ENCODE measurements at places on chromosomes 6 and 20.

- no peak overlapping the region for H3K27ac ChIP-seq
- H3K36me3 ChIP-seq: peaks cover 4% of the 10 kb centered on the region
- peaks cover 7% of the 10 kb centered on the region for H3K4me1 ChIP-seq
Observed at GRCh38 chr6:139313784-139314545, 22.2 kb upstream of the TXLNB start.

GRCh38 chr20:48898210-48898609, 23.3 kb upstream of the ARFGEF2 start:
- H3K4me3 ChIP-seq: no peak overlapping the region
- peaks cover 4% of the 10 kb centered on the region for H3K27me3 ChIP-seq
- no peaks in the 10 kb centered on the region for H3K36me3 ChIP-seq
- no peak for DNase-seq
- no peaks in the 10 kb centered on the region for H3K4me1 ChIP-seq

- H3K27ac ChIP-seq: no peak overlapping the region
- DNase-seq: no peak
- no peaks in the 10 kb centered on the region for H3K36me3 ChIP-seq
- peaks cover 9% of the 10 kb centered on the region for H3K27me3 ChIP-seq
- no peak overlapping the region for H3K4me3 ChIP-seq
- peaks cover 5% of the 10 kb centered on the region for H3K4me1 ChIP-seq
Observed at GRCh38 chr6:39932386-39932910, 1.8 kb downstream of the MOCS1 start.

DNA sequence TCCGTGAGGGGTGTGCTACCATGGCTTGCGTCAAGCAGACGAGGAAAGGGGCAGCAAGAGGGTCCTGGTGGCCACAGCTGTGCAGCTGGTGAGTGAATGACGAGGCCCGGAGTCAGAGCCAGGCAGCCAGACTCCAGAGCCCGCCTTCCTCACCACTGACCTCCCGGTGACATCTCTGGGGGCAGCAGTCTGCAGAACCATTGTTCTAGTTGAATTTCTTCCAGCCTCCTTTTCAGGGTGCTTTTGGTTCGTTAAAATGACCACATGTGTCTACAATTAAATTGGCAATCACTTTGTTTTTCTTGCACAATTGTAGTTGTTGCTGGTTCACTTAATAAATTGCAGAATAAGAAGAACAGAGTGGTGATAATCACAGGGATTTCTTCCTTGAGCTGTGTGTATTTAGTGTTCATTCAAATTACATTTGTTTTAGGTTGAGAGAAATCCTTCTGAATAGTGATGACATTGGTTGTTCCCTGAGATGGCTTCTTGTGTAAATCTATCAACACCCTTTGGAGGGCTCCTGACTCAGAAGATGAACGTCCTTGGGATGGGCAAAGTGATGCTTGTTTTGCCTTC, 96.4 kb downstream of the TULP4 start:
- peaks cover 2% of the 10 kb centered on the region for H3K36me3 ChIP-seq
- H3K27ac ChIP-seq: no peak overlapping the region
- H3K4me1 ChIP-seq: peaks cover 2% of the 10 kb centered on the region
- DNase-seq: no peak

GRCh38 chr6:36201612-36202011, 5.1 kb downstream of the BRPF3 start:
- H3K27ac ChIP-seq: peak overlapping the region; percentile 32
- H3K27me3 ChIP-seq: peaks cover 10% of the 10 kb centered on the region
- peak; percentile 48 for DNase-seq

DNA sequence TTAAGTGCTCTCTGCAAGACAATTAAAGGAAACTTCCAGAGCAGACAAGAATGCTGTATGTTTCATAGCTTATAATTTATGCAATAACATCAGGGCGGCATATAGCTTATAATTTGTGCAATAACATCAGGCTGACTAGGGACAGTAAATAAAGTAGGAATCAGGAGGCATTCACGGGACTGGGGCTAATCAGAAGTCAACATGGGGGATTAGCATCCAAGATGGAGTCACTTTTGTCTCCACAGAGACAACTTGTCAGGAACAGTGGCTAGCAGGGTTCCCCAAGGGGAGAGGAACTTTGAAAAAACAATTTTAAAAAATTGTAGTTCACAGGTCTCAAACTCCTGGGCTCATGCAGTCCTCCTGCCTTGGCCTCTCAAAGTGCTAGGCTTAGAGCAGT, 3.3 kb upstream of the ZNF341 start:
- no peak overlapping the region for H3K4me3 ChIP-seq
- H3K27me3 ChIP-seq: no peaks in the 10 kb centered on the region
- no peaks in the 10 kb centered on the region for H3K36me3 ChIP-seq
- H3K27ac ChIP-seq: no peak overlapping the region

- no peak overlapping the region for H3K4me3 ChIP-seq
- H3K27me3 ChIP-seq: peaks cover under 1% of the 10 kb centered on the region
- no peak for DNase-seq
Observed at GRCh38 chr6:90369024-90369519, 72.4 kb upstream of the BACH2 start.

DNA sequence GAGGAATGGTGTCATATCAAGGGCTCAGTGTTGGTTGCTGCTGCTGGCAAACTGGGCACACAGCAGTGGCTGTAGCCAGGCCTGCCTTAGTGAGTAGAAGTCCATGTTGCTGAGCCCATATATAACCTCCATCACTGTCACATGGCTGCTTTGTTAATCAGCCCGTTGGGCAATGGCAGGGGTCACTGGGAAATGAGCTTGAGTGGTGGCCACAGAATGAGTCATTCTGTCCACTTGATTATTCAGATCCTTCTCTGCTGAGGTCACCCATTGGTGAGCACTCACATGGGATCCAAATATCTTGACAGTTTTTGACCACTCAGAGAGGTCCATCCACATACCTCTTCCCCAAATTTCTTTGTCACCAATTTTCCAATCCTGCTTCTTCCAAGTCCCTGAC, 898.9 kb upstream of the EYS start:
- no peaks in the 10 kb centered on the region for H3K36me3 ChIP-seq
- H3K4me3 ChIP-seq: no peak overlapping the region
- no peak overlapping the region for H3K27ac ChIP-seq

DNA sequence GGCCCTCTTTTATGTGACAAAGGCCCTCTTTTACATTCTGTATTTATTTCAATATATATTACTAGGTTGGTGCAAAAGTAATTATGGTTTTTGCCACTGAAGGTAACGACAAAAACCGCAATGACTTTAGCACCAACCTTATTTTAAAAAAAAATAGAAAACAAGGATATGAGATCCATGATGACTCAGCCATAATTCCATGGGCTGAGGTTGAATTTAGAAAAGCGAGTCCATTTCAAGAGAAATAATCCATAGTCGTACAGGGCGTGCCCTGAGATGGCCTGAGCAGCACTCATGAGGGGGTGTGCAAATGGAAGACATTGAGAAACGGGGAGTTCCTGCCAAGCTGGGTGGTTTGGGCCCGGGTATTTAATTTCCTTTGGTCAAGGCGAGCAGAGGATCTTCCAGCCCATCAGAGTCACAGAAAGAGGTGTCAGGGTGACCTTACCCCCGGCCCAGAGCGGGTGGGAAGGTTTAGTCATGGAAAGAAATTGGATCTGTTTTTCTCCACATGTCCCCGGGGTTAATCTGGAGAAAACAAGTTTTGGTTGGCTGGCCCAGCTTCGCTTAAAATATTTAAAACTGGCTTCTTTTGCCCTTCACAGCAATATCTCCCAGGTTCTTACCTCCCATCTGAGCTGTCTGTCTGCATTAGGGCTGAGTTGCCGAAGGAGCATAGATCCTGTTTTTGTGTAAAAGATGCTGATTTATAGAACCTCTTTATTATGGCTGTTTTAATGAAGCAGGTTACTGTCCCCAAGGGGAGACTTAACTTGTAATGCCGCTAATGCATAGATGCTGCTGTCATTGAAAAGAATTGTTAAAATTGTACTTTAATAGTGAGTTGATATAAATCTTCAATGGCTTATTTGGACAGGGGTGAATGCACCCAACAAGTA, 255.6 kb downstream of the PREX1 start:
- H3K36me3 ChIP-seq: no peaks in the 10 kb centered on the region
- no peaks in the 10 kb centered on the region for H3K4me1 ChIP-seq
- peaks cover 8% of the 10 kb centered on the region for H3K27me3 ChIP-seq
- DNase-seq: no peak

GRCh38 chr20:4898282-4899244, 102.7 kb downstream of the SLC23A2 start:
- peaks cover 16% of the 10 kb centered on the region for H3K36me3 ChIP-seq
- H3K27me3 ChIP-seq: no peaks in the 10 kb centered on the region
- peak overlapping the region; percentile 13 for H3K27ac ChIP-seq
- H3K4me1 ChIP-seq: peaks cover 12% of the 10 kb centered on the region
- no peak for DNase-seq

- H3K4me3 ChIP-seq: no peak overlapping the region
- no peak overlapping the region for H3K27ac ChIP-seq
- no peaks in the 10 kb centered on the region for H3K27me3 ChIP-seq
- H3K36me3 ChIP-seq: no peaks in the 10 kb centered on the region
Observed at GRCh38 chr6:23218751-23219150, 649.4 kb downstream of the HDGFL1 start.

- no peaks in the 10 kb centered on the region for H3K27me3 ChIP-seq
- DNase-seq: no peak
- H3K27ac ChIP-seq: peak overlapping the region; percentile 69
- peaks cover 14% of the 10 kb centered on the region for H3K36me3 ChIP-seq
Observed at GRCh38 chr20:38798266-38798665, 7.2 kb upstream of the PPP1R16B start.

DNA sequence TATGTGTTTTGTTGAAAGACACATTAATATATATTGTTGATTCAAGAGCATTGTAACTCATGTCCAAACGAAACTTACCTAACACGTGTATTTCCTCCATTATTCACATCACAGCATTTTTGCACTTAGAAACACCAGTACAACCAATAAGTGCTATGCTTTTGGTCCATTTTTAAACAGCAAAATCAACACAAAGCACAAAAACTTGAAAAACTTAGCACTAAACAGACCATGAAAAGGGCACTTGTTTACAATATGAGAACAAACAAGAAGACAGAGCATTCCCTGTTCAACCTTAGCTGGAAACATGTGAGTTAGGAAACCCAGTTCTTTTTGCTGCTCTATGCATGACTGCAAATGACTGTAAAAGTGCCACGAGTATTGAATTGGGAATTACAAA, 9.6 kb downstream of the GLYATL3 start:
- H3K4me1 ChIP-seq: no peaks in the 10 kb centered on the region
- no peak overlapping the region for H3K27ac ChIP-seq
- peaks cover 10% of the 10 kb centered on the region for H3K27me3 ChIP-seq

DNA sequence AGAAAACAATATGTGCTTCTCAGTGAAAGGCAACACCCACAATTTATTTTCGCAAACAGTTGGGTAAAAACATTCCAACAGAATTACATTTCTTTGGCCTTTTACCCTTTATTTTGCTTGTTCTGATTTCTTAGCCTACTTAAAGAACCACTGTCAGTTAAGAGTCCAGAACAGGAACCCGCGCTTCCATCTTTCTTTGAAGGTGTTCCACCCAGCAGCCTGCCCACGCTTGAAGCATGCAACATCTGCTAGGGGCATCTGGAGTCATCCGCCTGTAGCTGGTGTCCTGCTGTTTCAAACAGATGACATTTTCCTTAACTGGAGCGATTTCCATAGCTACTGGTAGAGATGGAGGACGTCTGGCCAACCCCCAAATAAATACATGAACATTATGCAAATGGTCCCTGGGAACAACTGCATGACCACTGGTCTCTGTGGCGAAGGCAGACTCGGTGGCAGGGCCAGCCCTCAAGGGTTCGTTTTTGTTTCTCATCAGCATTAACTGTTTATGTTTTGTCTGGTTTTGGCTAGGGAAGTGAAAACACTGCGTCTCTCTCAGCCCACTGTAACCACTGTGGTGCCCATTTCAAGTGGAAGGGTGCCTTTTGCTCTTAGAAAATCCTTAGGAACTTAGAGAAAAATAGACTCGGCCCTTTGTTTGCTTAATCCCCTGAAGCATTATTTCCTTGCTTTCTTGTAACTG, 51.6 kb downstream of the LAMA4 start:
- H3K4me1 ChIP-seq: no peaks in the 10 kb centered on the region
- H3K4me3 ChIP-seq: no peak overlapping the region
- H3K27me3 ChIP-seq: peaks cover 24% of the 10 kb centered on the region
- DNase-seq: no peak

GRCh38 chr20:23147964-23148730, 62.0 kb upstream of the CD93 start:
- peaks cover 8% of the 10 kb centered on the region for H3K27me3 ChIP-seq
- no peak overlapping the region for H3K27ac ChIP-seq
- no peaks in the 10 kb centered on the region for H3K36me3 ChIP-seq
- no peak overlapping the region for H3K4me3 ChIP-seq

DNA sequence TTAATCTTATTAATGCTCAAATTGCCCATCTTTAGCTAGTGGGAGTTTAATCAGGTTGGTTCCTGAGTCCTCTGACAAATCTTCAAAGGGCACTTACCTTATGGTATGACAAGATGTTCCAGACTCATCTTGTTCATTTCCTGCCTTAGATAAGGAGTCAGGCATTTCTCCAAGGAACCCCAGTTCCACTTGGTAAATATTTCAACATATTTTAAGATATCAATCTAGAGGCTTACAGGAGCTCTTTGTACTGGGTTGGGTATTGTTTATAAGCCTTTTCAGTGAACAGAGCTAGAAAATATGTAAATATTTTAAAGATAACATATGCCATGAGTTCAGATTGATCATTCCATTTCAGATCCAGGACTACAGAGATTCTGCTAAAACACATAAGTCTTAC, 159.8 kb downstream of the RCAN2 start:
- no peaks in the 10 kb centered on the region for H3K4me1 ChIP-seq
- no peaks in the 10 kb centered on the region for H3K36me3 ChIP-seq
- H3K27ac ChIP-seq: no peak overlapping the region
- peaks cover 27% of the 10 kb centered on the region for H3K27me3 ChIP-seq
- DNase-seq: no peak

- H3K4me1 ChIP-seq: peaks cover 17% of the 10 kb centered on the region
- no peak overlapping the region for H3K27ac ChIP-seq
- H3K36me3 ChIP-seq: peaks cover 58% of the 10 kb centered on the region
- no peaks in the 10 kb centered on the region for H3K27me3 ChIP-seq
- DNase-seq: no peak
Observed at GRCh38 chr20:48779435-48779834, 48.4 kb downstream of the PREX1 start.

DNA sequence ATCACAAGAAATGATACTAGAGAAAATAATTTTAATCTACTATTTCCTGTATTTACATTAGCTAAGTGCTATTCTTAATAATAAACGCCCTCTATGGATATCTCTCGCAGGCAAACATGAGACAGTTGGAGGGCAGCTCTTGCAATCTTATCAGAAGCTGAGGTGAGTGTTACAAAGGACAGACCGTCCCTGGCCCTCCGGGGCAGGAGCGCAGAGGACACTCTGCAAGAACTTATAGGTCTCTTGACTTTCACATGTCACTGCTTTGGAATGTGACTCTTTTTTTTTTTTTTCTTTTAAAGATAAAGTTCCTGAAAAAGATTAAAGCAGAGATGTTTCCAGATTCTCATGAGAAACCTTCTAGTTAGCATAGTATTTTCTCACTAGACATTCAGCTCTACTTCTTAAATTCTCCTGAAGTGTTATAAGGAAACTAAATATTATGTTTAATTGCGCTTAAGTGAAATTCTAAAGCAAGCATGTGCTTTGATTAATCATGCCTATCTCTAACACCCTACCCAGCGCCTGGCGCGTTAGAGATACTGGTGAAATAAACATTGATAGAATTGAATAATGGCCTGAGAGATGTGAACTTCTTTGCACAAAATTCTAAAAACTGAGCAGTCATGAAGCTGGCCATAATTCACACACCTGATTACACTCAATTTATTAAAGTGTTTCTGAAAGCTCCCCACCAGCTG, 57.4 kb downstream of the SYTL3 start:
- no peaks in the 10 kb centered on the region for H3K27me3 ChIP-seq
- no peak overlapping the region for H3K27ac ChIP-seq
- H3K36me3 ChIP-seq: peaks cover 30% of the 10 kb centered on the region
- H3K4me1 ChIP-seq: peaks cover 22% of the 10 kb centered on the region
- DNase-seq: no peak

GRCh38 chr6:55713436-55713835, 134.4 kb upstream of the HMGCLL1 start:
- H3K4me3 ChIP-seq: no peak overlapping the region
- no peaks in the 10 kb centered on the region for H3K27me3 ChIP-seq
- no peak for DNase-seq
